ENCODE measurements at places on chromosomes 13 and 19. TPM values are rescaled to one million over a fixed set of nuclear protein-coding genes. Genes with fewer than 3 reads are reported as not detected.

EDDM13 gene
- 1.5 TPM for total RNA-seq

IGSF23 gene
- total RNA-seq: not detected

APOC1 gene
- not detected for total RNA-seq

NLRP9 gene
- total RNA-seq: not detected

ERVK3-1 gene
- 96.1 TPM for total RNA-seq

LGALS4 gene
- total RNA-seq: 4.6 TPM

GPC6 gene
- not detected for total RNA-seq

PTGIR gene
- total RNA-seq: 1.0 TPM

VSTM2B gene
- total RNA-seq: not detected

SIAH3 gene
- not detected for total RNA-seq

SHC2 gene
- not detected for total RNA-seq

ERICH6B gene
- not detected for total RNA-seq

POGLUT2 gene
- total RNA-seq: 5.1 TPM

CYP2A7 gene
- total RNA-seq: not detected

GIPC3 gene
- 0.56 TPM for total RNA-seq

ZNF626 gene
- 13.0 TPM for total RNA-seq

CPAMD8 gene
- total RNA-seq: 4.9 TPM

NPHS1 gene
- not detected for total RNA-seq

PROZ gene
- total RNA-seq: 0.82 TPM

ZNF865 gene
- total RNA-seq: 20.9 TPM

CD177 gene
- total RNA-seq: not detected

CLDND2 gene
- 75.3 TPM for total RNA-seq

SLAIN1 gene
- 29.0 TPM for total RNA-seq

Measured in natural killer cell (primary cell).